Aorta (tissue), 5 donors: ENCODE measurements at places on chromosomes 3 and 15. TPM values are rescaled to one million over a fixed set of nuclear protein-coding genes. Genes with fewer than 3 reads are reported as not detected.

Gene ITGA11
- 21.4 TPM for polyA plus RNA-seq

- no peak for DNase-seq
Observed at GRCh38 chr3:116757315-116757714, 47.7 kb downstream of the TUSC7 start.

DNA sequence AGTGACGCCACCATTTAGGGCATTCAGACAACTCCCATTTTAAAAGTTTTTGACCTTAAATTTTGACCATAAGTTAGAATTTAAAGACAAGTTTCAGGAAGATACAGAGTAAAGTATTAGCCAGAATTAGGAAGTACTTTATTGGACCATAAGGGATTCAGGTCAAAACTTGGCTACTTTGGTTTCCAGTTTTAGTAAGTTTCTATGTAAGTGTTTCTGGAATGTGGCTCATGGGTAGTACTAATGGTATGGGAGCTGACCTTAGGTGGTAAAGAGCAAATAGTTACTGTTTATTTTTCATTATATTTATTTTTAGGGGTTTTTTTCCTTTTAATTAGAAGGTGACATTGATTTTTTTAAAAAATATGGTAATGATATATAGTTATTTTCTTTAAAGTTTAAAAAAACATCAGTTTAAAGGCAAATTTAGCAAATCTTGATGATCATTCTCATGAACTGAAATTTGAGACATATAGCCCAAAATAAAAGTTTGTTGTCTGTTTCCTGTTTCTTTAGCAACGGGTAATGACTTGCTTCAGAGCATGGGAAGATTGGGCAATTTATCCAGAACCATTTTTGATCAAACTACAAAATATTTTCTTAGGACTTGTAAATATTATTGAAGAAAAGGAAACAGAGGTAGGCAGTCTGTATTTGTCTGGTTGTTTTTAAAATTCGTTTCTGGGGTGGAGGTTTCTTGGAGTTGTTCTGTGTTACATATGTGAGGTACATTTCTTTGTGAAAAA lies 34.3 kb downstream of the U2SURP start:
- DNase-seq, result no peak

DNA sequence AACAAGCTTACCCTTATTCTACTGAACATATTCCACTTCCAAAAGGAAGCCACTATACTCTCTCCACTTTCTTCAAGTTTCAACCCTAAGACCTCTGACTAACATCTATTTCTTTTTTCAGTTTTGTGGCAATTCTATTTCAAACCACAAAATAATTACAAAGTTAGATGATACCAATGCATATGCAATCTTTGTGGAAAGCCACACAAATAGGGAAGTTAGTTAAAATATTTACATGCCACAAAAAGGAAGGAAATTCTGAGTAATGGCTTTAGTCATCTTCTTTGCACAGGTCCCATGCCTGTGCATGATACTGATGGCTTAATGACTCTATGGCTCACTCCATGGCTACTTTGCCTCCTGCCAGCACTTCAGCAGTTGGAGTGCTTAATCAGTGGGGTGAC lies 57.0 kb upstream of the MCTP2 start:
- no peak for DNase-seq

DNA sequence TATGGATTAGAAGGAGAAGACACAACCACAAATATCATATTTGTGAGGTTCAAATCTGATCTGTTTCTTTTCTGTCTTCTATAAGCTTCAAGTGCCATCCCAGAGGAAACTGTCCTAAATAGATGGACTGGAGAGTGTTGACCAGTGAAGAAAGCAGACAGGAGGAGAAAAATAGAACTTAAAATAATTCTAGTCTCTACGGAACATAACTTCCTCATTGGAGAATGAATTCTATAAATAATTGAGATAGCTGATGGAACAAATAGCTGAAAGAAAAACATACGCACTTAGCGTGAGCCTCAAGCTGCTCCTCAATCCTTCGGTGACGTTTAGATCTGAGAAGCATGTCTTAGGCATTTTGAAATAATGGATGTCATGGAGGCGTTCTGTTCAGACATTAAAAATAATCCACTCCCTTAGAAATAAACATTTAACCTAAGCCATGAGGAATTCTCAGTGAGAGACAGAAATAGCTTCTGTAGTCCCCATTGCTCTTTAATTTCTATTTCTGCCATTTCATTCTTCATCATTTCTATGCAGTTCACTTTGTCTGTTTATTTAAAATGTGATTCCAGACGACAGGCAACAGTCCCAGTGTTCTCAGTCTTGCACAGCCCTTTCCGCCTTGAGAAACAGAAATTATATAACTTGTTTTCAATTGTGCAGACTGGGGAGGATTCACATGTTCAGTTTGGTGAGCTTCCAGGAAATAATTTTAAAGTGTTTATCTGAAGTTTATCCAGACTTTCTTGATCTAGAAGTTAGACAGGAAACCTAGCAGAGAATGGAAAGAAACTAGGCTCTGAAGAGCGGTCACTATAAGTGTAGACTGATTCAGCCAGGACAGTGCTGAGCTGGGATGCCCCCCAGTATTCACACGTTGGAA lies 97.3 kb downstream of the NR1D2 start:
- DNase-seq, result no peak

DNA sequence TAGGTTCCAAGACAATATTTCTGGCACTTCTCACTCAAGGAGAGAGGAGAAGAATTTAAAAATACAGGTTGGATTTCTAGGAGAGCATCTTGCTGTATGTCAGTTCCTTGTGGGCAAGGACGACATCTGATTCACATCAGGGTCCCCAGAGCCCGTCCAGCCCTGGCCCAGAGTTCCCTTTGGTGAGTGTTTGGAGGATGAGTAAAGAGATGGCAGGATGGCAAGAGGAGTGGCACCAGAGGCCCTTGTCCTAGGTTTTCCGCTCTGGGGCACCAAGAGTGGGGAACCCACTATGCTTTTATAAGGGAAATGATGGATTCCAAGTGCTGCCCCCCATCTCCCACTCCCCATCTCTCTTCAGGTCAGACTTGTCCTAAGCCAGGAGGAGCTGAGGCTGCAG lies 181.8 kb downstream of the TBC1D2B start:
- DNase-seq, result no peak

DNA sequence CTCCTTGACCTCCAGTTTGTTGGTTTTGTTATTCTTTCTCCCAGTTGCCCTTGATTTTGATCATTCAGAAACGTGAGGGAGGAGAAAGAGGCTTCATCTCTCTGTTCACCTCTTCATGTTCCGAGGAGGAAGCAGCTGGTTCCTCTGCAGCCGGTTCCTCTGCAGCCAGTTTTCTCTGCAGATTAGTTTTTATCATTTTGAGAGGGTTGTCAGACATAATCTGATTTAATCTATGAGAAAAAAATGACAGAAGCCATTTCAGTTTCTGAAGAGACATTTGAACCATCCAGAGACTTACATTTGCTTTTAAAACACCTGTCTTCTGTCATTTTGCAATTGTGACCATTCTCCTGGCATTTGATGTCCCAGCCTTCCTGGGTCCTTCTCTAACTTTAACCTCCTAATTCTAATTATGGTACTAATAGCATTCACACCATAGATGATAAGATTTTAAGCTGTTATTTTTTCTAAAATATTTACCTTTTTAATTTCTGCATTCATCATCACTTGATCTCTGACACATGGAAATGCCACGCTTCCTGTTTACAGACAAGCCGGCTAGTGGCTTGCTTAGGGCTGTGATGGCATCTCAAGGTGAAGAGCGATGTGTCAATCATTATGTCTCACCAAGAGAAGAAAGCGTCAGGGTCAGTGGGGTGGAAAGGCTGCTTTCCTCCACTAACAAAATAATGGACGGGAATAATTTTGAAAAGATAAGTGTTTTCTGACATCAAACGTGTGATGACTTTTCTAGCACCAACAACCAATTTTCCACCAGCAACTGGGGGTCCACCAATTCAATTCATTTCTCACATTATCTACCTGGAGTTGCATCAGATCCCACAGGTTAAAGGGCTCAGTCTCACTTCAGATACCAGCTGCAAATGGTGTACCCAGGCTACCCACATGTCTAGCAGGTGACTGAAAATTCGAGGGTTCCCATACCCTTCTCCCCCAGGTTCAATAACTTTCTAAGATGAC lies 76.4 kb downstream of the CHRNA7 start:
- no peak for DNase-seq

Gene KLF15
- polyA plus RNA-seq, result 23.7 TPM
